ENCODE measurements at places on chromosomes 12 and 14. TPM values are rescaled to one million over a fixed set of nuclear protein-coding genes. Genes with fewer than 3 reads are reported as not detected.

SAMD4A gene
- total RNA-seq = 2.4 TPM

DNA sequence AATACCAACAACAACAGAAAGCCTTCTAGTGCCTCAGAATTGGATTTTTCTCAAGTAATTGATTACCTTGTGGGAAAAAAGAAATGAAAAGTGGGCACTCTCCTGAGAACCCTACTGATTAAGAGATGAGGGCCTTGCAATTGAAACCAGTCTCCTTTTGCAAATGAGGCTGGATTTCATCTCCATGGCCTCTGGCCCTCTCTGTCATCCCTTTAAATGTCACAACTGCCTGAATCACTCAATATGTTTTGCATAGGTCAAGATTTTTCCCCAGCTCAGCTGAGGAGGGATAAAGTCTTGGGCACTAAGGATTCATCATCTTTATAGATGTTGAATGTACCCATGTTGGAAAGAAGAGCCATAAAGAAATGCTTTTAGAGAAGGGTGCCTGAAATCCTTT, 166.4 kb downstream of the RMST start:
- no peaks in the 10 kb centered on the region for H3K27me3 ChIP-seq
- no peak overlapping the region for H3K27ac ChIP-seq
- H3K4me1 ChIP-seq = no peaks in the 10 kb centered on the region
- no peaks in the 10 kb centered on the region for H3K36me3 ChIP-seq

DNA sequence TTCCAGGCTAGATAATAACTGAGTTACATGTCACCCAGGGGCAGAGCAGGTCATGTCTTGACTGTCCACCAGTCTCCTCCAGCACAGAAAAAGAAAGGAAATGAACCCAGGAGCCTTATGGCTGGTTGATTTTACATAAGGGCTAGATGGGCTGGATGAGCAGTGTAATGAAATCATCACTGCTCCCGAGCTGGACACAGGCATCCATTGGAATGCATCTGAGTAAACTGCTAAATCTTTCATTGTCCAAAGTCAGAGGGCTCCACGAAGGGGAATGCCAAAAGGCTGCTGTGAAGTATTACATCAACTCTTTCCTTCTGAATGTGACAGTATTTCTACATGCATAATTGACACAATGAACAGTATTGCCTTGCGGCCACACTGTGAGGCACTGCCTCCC, 30.1 kb upstream of the TSPAN11 start:
- H3K4me3 ChIP-seq = no peak overlapping the region
- DNase-seq = no peak
- H3K36me3 ChIP-seq = no peaks in the 10 kb centered on the region
- no peaks in the 10 kb centered on the region for H3K4me1 ChIP-seq
- H3K27me3 ChIP-seq = peaks cover 29% of the 10 kb centered on the region

- H3K27me3 ChIP-seq = peaks cover 2% of the 10 kb centered on the region
- H3K4me3 ChIP-seq = no peak overlapping the region
- no peak for DNase-seq
- H3K36me3 ChIP-seq = no peaks in the 10 kb centered on the region
- H3K4me1 ChIP-seq = no peaks in the 10 kb centered on the region
Observed at GRCh38 chr12:25491396-25492325, 61.4 kb downstream of the LMNTD1 start.
